ENCODE measurements at places on chromosomes 2 and 18.

GRCh38 chr18:13558124-13558523 is 168.2 kb downstream of the FAM210A start:
- DNase-seq: peak; percentile 47

GRCh38 chr2:221166292-221166691 is 405.8 kb downstream of the EPHA4 start:
- no peak for DNase-seq

- no peak for DNase-seq
Measured at GRCh38 chr18:31356025-31356424, 20.6 kb upstream of the DSG4 start.

DNA sequence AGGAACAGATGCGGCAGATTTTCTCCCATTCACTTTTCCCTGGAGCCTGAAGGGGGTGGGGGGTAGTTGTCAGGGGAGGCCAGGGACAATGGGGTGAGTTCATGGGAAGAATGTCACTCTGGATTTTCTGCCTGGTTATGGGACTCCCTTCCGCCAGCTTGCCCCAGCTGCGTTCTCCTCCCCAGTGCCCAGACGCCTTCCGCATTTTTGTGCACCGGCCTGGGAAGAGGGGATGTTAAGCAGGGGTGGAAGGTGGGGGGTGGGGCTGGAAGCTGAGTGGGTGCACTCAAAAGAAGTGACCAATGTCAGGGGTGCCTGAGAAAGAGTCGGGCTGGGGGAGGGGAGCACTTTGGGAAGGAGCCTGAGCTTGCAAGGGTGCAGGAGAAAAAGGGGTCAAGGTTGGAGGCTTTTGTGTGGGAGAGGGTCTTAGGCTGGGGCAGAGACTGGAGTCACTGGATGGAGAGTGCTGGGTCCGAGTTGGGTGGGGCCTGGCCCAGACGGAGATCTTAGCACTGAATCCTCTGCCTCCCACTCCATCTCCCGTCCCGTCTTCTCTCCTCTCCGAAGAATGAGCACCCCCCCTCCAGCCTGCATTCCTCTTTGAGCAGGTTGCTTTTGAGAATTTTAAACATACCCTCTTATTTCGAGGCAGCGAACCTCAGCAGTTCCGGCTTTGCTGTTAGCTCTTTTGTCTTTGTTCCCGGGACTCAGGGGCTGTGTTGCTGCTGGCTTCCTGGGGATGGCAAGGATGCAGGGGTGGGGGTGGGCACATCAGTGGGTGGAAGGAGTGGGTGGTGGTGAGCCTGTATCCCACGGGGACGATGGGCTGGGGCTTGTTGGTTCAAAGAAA is 2.7 kb downstream of the IGFBP2 start:
- no peak for DNase-seq

- no peak for DNase-seq
Measured at GRCh38 chr18:6960656-6961055, 156.9 kb downstream of the LAMA1 start.

DNA sequence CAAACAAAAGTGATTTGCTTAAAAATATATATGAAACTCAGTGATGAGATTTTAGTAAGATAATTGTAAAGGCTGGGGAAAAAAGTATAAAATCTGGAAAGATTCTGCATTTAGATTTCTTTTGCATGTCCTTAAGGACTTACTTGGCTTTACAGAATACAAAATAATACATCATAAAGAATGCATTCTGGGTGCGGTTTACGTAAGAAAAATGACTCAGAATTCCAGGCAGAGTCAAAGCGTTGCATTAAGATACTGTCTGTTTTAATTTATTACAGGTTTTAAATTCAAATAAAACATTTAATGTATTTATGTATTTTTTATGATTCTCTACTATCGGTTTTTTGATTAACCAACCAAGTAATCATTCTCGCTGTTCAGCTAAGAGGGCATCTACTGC is 178.0 kb downstream of the SH3BP4 start:
- no peak for DNase-seq

GRCh38 chr2:216866515-216867095 is 6.7 kb upstream of the TNP1 start:
- no peak for DNase-seq

GRCh38 chr2:211454679-211455078 is 898.3 kb downstream of the CPS1 start:
- DNase-seq: no peak

- DNase-seq: no peak
Measured at GRCh38 chr2:222797261-222797660, 63.6 kb upstream of the ACSL3 start.

Measured in GM12891 (cell line).